ENCODE measurements at places on chromosomes 4 and X. TPM values are rescaled to one million over a fixed set of nuclear protein-coding genes. Genes with fewer than 3 reads are reported as not detected.

GRCh38 chrX:28058901-28059300 is 77.7 kb upstream of the DCAF8L1 start:
- no peak for DNase-seq
- H3K4me3 ChIP-seq, result no peak overlapping the region
- H3K4me1 ChIP-seq, result no peaks in the 10 kb centered on the region
- no peaks in the 10 kb centered on the region for H3K36me3 ChIP-seq

DNA sequence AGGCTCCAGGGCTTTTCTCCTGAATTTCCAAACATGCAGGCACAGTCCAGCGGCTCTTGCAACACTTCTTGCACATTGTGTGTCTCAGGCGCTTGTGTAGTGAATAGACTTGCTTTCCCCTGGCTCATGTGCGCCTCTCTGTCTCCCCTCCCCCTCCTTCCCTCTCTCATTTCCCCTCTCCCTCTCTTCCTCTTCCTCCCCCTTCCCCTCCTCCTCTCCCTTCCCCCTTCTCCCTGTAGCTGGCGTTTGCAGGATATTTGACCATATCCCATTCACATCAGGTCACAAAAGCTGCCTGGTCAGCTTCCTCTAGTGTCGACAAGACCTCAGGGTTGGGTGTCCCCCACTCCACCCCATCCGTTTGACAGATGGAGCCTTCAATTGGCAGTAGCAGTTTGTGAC is 2.4 kb downstream of the CHST7 start:
- H3K36me3 ChIP-seq, result 0 out of 2 replicates have a peak, but pooled peaks cover 3% of the 10 kb centered on the region
- H3K4me3 ChIP-seq, result peak overlapping the region; percentile 82
- peaks cover 39% of the 10 kb centered on the region for H3K4me1 ChIP-seq
- peaks cover 3% of the 10 kb centered on the region for H3K27me3 ChIP-seq
- DNase-seq, result no peak

GRCh38 chrX:23616361-23616760 is 50.9 kb upstream of the PRDX4 start:
- no peaks in the 10 kb centered on the region for H3K27me3 ChIP-seq
- H3K4me3 ChIP-seq, result no peak overlapping the region
- no peaks in the 10 kb centered on the region for H3K36me3 ChIP-seq
- DNase-seq, result no peak
- H3K4me1 ChIP-seq, result no peaks in the 10 kb centered on the region

FABP2 gene
- not detected for total RNA-seq

DNA sequence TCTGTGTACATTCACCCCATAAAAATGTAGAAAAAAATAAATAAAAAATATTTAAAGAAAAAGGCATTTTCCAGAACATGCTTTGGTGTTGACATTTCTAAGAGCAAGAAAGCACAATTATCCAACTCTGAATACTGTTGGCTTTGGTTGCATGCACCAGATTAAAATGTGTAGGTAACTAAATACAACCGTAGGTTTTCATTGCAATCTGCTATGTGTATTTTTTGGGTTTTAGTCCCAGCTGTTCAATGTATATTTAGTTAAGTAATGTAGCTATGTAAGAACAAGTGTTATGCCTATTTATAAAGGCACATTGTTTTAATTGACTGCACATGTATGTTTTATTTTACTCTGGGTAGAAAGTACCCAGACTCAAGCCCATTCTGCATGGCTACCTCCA is 108.1 kb upstream of the PAQR3 start:
- no peaks in the 10 kb centered on the region for H3K27me3 ChIP-seq
- no peak overlapping the region for H3K4me3 ChIP-seq
- H3K4me1 ChIP-seq, result no peaks in the 10 kb centered on the region
- H3K36me3 ChIP-seq, result no peaks in the 10 kb centered on the region

DNA sequence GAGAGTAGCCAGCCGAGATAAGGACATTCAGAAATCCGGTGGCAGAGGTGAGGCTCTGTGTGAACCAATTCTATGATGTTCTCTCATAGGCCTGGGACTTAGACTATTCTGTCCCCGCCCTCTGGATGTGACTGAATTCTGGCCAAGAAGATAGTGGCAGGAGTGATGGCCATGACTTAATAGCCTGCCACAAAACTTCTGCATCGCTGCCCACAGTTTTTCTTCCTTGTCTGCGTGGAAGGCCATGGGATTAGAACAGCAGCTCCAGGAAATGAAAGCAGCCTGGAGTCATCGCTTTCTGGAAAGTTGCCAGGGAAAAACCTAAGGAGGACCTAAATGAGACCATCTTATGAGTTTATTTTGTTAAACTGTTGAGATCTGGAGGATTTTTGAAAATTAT is 134.7 kb downstream of the F11 start:
- no peak overlapping the region for H3K4me3 ChIP-seq
- H3K4me1 ChIP-seq, result peaks cover 7% of the 10 kb centered on the region
- no peak for DNase-seq
- no peak overlapping the region for H3K27ac ChIP-seq
- H3K36me3 ChIP-seq, result peaks cover 6% of the 10 kb centered on the region

GRCh38 chrX:134373736-134374135 is 86.2 kb upstream of the HPRT1 start:
- peaks cover 21% of the 10 kb centered on the region for H3K4me1 ChIP-seq
- peak overlapping the region; percentile 98 for H3K27ac ChIP-seq
- no peaks in the 10 kb centered on the region for H3K27me3 ChIP-seq
- peaks cover 5% of the 10 kb centered on the region for H3K36me3 ChIP-seq

GRCh38 chrX:15483891-15484290 is 9.2 kb downstream of the PIR start:
- DNase-seq, result no peak
- H3K4me3 ChIP-seq, result no peak overlapping the region
- no peaks in the 10 kb centered on the region for H3K4me1 ChIP-seq
- H3K36me3 ChIP-seq, result peaks cover 10% of the 10 kb centered on the region
- no peak overlapping the region for H3K27ac ChIP-seq
- H3K27me3 ChIP-seq, result no peaks in the 10 kb centered on the region

All from WTC11 (cell line).